ENCODE measurements at places on chromosomes 16 and 17.

GRCh38 chr17:38628441-38628840 lies 22.7 kb upstream of the SRCIN1 start:
- DNase-seq, result no peak

DNA sequence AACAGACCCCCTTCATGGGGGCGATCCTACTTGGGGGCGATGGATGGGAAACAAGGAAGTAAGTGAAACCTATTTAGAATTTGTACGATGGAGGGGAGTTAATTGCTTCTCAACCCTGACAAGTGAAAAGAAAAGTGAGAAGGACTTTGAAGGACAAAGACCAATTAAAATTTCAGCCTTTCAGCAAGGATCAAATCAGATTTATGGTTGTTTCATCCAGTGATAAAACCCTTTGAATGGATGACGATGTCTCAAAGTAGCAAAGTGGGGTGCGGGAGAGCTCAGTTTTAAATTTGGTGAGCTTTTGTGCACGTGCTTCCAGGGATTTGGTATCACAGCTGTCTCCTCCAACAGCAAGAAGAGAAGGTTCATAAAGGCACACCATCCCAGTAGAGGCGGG lies 51.7 kb downstream of the CMIP start:
- DNase-seq, result no peak

DNA sequence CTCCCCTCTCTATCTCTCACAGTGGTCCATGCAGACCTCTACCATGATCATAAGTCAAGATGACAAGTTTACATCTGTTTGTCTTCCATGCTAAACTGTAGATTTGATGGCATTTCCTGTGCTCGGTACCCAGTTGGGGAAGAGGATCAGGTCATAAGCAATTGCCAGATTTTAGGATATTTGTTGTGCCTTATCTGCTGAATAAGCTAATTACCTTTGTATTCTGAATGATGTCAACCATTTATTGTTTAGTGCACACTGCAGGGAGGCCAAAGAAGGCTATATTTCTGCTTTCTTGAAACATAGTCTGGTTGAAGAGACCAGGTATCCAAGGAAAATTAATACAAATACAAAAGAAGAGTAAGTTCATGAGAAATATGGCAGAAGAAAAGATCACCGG lies 5.8 kb upstream of the ALDOC start:
- no peak for DNase-seq

DNA sequence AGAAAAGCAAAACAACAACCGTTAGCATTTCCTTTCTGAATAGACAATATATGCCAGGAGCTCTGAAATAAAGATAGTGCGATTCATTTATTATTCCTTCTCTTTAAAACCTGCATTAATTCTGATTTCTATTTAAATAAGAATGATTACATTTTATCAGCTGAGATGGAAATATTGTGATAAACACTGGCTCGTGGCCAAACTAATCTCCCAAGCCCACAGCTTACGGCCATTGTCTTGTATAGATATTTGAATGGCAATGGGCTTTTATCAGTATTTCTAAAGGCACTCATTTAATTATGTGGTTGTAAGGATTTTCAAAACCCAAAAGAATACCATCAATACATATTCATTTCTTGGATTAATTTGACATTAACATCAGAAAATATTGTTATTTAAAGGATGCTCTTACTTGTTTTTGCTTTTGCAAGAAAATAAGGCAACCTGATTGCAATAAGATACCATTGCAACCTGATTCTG lies 123.7 kb upstream of the IRX5 start:
- DNase-seq, result no peak

GRCh38 chr17:32880671-32881453 lies 3.9 kb upstream of the MYO1D start:
- DNase-seq, result no peak

DNA sequence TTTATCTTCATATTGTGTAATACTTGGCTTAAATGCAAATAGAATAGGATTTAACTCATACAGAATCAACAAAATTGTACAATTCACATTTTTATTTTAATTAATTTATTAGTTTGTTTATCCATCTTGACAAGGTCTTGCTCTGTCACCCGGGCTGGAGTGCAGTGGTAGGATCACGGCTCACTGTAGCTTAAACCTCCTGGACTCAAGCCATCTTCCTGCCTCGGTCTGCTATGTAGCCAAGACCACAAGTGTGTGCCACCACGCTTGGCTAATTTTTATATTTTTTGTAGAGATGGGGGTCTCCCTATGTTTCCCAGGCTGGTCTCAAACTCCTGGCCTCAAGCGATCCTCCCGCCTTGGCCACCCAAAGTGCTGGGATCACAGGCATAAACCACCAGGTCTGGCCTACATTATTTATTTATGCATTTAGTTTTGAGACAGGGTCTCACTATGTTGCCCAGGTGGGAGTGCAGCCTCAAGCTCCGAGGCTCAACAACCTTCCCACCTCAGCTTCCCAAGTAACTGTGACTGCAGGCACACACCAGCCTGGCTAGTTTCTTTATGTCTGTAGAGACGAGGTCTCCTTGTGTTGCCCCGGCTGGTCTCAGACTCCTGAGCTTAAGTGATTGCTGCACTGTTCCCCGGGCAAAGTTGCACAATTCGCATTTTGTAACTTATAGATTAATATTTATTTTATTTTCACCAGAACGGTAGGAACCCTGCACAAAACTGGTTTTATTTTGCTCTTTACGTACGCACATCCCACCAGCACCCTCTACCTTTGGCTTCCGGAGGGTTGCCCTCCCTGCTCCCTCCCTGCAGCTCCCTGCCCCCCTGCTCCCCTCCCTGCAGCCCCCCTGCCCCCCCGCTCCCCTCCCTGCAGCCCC lies 4.9 kb downstream of the DPEP1 start:
- no peak for DNase-seq

- DNase-seq, result no peak
Observed at GRCh38 chr16:15949210-15950160, at the start of gene ABCC1. ABCC1 (plus strand) TSS chr16:15949616; CDS start chr16:15949752, 136 bp downstream.

DNA sequence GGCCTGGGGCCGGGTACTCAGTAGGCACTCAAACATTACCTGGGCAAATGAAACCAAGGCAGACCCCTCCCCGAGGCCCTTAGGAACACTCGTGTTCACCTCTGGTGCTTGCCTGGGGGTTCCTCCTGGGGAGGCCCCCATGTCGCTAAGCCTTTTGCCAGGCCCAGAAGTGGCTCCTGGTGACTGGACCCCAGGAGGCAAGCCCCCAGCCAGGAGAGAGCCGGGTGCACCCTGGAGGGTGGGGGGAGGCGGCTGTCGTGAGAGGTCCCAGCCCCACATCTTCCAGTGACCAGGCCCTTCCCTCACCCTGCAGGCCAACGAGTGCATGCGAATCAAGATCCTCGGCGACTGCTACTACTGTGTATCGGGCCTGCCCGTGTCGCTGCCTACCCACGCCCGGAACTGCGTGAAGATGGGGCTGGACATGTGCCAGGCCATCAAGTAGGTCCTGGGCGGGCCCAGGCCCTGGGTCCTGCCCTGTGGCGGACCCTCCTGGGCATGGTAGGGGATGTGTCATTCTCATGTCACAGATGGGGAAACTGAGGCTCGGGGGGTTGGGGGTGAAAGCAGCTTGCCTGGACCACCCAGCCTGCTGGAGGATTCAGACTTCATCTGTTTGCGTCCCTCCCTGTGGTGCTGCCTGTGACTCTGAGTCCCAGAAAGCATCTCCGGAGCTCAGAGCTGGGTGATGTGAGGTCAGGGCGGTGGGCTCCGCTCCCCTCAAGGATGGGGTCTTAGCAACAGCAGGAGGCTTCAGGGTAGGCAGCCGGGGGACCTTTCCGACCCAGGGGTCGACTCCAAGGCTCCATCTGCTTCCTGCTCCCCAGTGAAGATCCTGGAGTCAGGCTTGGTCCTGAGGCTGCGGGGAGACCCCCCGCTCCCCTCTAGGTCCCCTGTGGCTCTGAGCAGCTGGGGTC lies 32.5 kb downstream of the ADCY7 start:
- no peak for DNase-seq

DNA sequence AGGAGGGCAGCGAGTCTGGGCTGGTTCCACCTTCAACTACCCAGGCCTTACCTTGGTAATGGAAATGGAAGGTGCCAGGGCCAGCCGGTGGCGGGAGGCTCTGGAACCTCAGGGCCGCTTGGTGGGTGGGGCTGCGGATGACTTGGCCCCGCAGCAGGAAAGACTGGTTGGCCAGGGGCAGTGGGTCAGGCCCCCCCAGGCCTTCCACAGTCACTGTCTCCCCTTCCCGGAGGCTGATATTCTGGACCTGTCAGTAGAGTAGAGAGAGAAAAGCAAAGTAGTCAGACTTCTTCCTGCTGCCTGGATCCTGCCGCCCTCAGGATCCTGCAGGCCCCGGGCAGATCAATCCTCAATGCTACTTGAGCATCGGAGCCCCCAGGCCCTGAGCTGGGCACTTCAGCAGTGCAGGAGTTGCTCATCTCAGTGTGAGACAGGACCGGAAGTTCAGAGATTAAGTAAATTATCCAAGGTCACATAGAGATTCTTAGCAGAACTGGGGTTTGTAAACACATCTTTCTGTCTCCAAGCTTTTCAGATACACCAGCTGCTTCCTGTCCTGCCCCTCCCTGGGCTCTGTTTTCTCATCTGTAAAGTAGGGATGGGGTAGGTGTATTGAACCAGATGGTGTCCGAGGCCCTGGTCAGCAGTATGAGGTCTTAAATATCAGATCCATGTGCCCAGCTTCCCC lies 18.5 kb upstream of the PHF12 start:
- no peak for DNase-seq

DNA sequence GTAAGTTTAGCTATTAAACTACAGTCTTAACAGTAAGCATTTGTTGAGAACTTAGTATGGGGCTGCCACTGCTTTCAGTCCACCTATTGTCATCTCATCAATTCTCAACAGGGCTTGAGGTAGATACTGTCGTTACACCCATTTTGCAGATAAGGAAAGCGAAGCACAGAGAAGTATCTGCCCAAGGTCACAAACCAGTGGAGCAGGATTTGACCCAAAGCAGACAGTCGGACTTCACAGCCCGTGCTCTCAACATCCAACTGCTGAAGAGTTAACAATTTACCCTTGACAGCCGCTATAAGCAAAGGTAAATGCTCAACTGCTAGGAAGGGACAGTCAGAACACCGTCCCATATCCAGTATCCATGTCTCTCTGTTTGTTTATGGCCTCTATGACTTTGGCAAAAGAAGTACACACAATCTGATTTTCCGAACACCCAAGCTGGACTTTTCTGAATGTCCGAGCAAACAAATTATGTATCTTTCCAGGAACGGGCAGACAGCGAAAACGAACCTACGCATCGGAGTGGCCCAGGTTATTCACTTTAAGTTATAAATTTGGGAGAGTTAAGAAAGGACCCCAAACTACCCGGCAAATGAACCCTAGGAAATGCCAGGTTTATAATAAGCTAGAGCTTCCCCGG lies 1.2 kb downstream of the SIAH1 start:
- DNase-seq, result no peak

- DNase-seq, result no peak
Observed at GRCh38 chr16:4706871-4707270, 13.5 kb downstream of the NUDT16L1 start.

DNA sequence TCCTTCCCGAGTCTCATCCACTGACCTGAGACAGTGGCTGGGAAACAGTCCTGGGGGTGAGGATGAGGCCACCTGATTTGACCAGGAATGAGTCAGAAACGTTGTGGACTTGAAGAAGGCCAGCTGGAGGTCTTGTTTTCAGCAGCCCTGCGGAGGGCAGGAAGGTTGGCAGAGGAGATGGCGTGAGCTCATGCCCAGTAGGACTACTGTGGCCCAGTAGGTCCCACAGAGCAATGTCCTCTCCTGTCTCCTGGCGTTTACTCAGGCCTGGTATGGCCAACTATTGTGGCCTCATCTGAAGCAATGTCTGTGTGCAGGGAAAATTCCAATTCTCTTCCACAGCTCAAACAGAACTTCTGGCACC lies 84.1 kb upstream of the DNAJA2 start:
- no peak for DNase-seq

DNA sequence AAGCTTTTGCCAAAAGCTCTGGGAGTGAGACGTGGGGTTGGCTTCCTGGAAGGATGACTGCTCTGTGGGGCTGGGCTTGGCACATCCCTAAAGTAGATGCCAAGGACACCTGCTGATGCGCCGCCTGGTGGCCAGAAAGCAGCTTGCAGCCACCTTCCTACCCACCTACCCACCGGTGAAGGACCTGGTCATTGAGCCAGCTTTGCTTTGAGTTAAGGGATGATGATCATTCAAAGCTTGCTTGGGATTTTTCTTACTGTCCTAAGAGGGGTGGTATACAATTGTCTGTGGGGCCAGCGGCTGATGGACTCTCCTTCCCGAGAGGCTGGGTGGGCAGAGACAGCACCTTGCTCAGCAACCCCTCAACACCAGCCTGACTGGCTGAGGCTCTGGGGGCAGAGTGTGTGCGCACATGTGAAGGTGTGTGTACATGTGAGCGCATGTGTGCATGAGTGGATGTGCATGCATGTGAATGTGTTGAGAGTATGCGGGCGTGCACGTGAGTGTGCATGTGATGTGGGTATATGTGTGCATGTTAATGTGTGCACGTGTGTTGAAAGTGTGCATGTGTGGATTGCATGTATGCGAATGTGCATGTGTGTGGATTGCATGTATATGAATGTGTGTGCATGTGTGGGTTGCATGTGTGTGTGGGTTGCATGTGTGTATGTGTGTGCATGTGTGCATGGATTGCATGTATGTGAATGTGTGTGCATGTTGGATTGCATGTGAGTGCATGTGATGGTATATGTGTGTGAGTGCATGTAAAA lies 18.6 kb downstream of the C1QTNF1 start:
- peak; percentile 34 for DNase-seq

DNA sequence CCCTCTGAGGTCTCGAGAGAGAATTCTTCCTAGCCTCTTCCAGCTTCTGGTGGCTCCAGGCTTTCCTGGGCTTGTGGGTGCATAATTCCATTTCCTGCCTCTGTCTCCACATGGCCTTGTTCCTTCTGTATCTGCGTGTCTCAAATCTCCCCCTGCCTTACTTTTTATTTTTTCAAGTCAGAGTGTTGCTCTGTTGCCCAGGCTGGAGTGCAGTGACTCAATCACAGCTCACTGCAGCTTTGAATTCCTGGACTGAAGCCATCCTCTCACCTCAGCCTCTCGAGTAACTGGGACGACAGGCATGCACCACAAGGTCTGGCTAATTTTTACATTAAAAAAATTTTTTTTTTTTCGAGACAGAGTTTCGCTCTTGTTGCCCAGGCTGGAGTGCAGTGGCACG lies 120.6 kb downstream of the SHISA9 start:
- no peak for DNase-seq

DNA sequence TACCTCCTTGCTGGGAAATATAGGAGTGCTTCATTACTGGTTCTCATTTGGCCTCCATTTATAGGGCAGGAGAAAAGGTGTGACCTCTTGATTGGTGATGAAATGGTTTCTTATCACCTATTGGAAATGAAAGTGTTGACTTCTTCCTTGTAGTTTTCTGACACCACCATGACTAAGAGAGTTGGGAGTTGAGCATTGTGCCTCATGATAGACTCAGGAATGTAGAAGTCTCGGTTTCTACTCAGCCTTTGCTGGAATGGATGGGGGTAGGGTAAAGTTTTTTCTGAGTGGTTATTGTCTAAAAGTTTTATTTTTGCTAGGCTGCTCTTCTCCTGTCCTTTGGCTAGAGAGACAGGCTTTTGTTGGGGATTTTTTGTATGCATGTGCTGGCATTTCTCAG lies 117.4 kb downstream of the PHKB start:
- DNase-seq, result no peak

- DNase-seq, result no peak
Observed at GRCh38 chr17:41057547-41057946, 2.4 kb downstream of the KRTAP2-3 start.
